ENCODE measurements at places on chromosomes 16 and 17.

GRCh38 chr16:17404941-17405689 is 65.6 kb downstream of the XYLT1 start:
- DNase-seq, result peak; percentile 48

- peak; percentile 47 for DNase-seq
These were observed 116.4 kb upstream of the SMURF2 start for GRCh38 chr17:64778240-64779097.

GRCh38 chr16:69171325-69172084 is 15.5 kb upstream of the SNTB2 start:
- no peak for DNase-seq

- peak; percentile 9 for DNase-seq
These were observed 805 bp upstream of the TANC2 start for GRCh38 chr17:62965174-62965685.

GRCh38 chr16:74743668-74744299 is 30.8 kb downstream of the FA2H start:
- no peak for DNase-seq

GRCh38 chr16:4369007-4369733 is 2.5 kb upstream of the VASN start:
- peak; percentile 52 for DNase-seq

DNA sequence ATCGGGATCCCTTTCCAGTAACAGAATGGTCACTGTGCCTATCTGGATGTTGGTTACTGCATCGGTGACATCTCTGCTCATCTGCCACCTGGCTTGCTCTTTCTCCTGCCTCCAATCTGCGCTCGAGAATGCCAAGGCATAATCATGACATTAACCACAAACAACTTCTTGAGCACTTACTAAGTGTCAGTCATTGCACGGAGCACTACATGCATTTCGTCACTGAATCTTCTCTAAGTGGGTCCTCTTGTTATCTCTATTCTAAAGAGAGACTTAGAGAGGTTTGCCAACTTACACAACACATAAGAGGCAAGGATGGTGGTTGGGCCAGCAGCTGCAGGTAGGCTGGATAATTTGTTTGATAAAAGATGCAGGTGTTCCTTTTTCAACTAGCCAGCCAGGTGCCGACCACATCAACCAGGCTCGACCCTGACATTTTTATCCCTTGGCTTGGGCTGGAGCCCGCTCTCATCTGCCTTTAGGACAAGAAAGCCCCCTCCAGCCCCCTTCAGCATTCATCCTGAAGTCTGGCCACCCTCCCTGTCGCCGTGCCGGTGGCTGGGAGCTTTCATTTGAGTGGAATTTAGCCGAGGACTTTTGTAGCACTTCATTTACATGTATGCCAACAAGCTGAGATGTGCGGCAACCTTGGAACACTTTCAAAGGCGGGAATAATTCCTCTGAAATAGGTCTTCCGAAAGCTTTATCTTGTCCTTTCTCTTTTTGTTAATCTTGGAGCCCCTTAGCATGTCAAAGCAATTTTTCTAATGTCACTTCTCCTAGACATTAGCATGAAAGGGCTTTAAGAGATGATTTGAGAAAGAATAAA is 89.3 kb upstream of the NKD1 start:
- DNase-seq, result no peak

DNA sequence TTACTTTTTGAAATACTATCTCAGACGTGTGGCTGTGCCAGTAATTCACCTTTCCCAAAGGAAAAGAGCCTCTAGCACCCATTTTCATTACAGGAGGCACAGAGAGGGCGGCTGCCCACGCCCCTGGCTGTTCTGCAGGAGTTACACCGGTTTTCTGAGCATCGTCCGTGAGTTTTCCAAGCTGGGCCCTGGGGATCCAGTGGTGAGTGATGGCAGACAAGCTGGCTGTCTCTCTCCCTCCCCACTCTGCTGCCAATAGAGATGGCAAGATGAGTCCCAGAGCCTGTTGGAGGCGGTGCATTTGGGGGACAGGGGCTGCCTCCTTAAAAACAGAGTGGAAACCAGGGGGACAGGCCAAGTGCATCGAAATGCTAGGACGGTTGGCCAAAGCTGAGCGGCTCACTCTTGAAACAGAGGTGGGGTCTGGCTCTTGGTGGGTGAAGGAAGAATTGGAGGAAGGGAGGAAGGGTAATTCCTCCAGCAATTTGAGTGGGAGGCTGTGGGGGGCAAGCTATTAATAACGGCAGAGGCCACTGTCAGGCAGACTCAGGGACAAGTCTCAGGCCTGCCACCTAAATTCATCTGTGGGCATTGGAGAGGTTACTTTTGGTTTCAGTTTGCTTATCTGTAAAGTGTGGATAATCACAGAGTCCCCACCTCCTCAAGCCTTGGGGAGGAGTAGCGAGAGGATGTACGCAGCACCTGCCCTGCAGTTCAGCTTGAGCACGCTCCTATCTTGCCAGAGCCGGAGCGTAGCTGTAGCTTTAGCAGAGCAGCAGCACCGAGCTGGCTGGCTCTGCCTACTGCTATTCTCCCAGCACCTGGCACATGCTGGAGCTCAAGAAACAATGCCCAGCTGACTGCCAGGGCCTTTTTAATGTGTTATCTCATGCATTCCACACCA is 7.5 kb upstream of the NOS2 start:
- peak; percentile 69 for DNase-seq

DNA sequence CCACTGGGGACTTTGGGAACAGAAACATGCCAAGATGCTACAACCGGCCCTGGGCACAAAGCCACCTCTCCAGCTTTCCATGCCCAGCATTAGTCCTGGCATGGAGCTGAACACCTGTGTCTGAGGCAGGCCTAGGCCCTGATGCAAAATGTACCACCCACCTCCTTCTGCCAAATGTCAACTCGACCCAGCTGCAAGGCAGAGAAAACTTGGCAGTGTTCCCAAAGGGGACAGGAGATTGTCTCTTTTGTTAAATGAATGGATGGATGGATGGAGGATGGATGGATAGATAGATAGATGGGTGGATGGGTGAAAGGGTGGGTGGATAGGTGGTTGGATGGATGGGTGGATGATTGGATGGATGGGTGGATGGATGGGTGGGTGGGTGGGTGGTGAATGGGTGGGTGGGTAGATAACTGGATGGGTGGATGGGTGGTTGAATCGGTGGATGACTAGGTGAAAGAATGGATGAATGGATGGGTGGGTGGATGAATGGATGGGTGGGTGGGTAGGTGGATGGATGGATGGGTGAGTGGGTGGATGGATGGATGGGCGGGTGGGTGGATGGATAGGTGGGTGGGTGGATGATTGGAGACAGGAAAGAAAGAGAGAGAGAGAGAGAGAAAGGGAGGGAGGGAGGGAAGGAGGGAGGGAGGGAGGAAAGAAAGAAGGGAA is 73.4 kb upstream of the TNRC6C start:
- DNase-seq, result peak; percentile 41

GRCh38 chr17:83075270-83075880 is 4.0 kb upstream of the METRNL start:
- no peak for DNase-seq

GRCh38 chr17:62703261-62703775 is 75.8 kb downstream of the MRC2 start:
- DNase-seq, result no peak

DNA sequence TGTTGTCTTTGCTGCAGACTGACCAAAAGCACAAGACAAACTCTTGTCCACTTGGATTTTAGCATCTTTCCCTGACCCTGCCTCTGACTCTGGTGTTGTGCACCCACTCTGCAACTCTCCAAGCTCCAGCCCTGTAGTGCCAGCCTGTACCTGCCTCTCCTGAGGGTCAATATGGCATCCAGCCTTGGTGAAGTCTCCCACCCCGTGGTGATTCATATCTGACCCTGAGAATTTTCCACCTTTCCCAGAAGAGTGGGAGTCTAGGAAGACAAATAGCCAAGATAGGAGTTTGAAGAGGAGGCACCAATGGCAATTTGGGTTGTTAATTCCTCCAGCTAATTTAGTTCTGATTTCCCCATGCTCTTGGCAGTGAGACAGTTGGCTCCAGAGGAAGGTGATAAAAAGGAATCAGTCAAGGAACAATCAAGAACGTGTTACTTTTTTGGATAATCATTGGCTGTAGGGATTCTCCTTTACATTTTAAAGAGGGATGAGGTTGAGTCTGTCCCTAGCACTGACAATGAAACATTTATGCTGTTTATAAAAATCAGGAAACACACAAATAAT is 416.0 kb downstream of the MAF start:
- no peak for DNase-seq

DNA sequence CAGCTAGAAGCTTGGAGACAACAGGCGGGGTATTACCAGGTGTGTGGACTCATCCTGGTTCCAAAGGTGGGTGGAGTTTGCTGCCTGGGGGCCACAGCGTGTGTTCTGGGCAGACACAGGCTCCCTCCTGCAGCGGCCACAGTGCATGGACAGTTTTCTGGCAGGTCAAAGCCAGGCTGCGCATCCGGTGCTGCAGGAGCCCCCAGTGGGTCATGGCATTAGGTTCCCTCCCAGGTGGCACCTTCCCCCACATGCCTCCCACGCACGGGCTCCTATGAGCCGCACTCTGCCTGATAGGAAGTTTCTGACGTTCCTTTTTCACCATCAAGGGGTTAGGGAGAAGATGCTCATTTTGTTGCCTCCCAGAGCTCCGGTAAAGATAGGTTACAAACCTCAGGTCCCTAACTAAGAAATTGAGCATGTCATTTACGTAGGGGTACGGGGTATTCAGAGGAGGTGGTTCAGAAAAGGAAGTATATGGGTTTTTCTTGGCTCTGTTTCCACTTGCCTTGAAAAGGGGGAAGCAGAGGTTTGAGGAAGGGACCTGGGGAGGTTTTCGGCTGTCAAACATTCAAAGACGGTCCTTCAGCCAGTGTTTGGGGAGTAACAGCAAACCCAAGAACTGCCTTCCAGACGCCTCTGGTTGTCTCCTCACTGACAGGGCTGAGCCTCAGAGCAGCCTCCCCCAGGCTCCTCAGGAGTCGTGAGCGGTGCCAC is 32.7 kb upstream of the NAT9 start:
- no peak for DNase-seq

- no peak for DNase-seq
These were observed at the start of gene CHRNB1 for GRCh38 chr17:7444682-7445618. Gene CHRNB1, plus strand, starts transcription at chr17:7445061. Its CDS starts 67 bp downstream, at chr17:7445128.

GRCh38 chr17:6544011-6544370 is 12.4 kb downstream of the PITPNM3 start:
- no peak for DNase-seq

DNA sequence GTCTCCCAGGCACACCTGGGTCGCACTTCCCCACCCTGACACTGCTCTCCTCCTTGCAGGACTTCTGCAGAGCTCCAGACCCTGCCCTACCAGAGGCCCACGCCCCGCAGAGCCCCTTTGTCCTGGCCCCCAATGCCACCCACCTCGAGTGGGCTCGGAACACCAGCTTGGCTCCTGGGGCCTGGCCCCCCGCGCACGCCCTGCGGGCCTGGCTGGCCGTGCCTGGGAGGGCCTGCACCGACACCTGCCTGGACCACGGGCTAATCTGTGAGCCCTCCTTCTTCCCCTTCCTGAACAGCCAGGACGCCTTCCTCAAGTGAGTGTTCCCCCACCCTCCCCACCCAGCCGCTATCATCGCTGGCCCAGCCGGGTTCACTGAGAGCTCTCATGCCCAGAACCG is 79.6 kb downstream of the MGAT5B start:
- no peak for DNase-seq
